ENCODE measurements at places on chromosomes 12 and 14.
A peak's percentile ranks its signal among the peaks of the same experiment; 100 is the strongest.

GRCh38 chr12:95424271-95424994 lies 49.5 kb upstream of the METAP2 start:
- DNase-seq = no peak

DNA sequence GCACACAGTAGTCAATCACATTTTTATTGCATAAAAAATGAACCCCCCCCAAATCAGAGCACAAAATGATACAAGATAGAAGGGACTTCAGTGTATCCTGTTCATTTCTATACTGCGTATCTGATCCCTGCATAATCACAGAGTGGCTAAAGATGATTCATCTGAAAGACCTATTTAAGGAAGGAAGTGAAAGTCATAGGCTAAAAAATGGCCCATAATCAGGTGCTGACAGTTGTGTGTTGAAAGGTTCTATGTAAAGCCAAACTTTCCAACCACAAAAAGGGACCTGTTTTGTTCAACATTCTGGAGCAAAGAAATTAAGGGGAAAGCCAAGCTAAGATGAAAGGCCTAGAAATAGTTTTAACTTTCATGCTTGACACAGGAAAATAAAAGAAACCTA lies 147.8 kb upstream of the ATP2B1 start:
- no peak for DNase-seq

DNA sequence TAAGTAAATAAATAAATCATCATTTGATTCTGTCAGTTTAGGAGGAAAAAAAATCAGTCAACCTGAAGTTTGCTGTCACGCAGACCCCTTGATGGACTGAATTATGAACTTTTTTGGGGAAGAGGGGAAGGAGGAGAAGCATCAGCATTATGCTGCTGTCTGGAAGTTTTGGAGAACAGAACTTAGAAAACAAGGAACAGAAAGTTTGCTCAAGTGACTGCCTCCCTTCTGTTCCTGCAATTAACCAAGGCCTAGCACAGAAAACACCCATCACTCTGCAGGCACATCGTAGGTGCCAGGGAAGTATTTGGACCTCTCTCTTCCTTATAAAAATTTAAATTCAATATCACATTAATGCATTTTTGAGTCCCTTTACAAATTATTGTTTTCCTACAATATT lies 283.8 kb downstream of the VRK1 start:
- no peak for DNase-seq

DNA sequence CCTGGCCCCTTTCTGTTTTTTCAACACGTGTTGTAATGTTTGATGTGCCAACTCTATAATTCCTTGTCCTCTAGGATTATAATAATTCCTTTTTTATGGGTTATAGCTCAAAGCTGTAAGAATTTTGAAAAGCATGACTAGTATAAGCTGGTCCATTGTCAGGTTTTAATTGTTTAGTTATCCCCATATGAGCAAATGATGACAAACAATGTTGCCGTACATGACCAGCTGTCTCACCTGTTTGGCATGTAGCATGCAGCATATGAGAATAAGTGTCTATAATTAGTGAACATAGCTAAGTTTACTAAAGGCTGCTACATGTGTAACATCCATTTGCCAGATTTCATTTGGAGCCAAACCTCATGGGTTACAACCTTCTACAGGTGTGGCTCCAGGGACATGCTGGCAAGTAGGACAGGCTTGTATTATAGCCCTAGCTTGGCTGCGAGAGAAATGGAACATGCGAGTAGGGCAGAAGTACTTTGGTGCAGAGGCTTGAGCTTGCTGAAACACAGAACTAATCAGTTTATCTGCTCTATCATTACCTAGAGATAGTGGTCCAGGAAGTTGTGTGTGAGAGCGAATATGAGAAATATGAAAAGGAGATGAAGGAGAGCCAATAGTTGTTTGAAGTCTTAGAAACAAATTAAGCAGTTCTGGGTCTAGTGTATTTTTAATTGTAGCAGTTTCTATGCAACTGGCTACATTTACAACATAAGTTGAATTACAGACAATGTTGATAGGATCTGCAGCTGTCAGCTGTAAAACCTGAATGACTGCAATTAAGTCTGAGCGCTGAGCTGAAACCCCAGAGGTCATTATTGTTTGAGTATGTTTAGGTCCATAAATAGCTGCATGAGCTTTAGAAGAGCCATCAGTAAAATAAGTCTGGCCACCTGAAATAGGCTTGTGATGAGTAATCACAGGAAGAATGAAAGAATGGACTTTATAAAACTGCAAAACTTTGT lies 22.6 kb upstream of the MAPKAPK5 start:
- DNase-seq = peak; percentile 20

- no peak for DNase-seq
Measured at GRCh38 chr12:89691659-89692058, 17.0 kb downstream of the ATP2B1 start.

DNA sequence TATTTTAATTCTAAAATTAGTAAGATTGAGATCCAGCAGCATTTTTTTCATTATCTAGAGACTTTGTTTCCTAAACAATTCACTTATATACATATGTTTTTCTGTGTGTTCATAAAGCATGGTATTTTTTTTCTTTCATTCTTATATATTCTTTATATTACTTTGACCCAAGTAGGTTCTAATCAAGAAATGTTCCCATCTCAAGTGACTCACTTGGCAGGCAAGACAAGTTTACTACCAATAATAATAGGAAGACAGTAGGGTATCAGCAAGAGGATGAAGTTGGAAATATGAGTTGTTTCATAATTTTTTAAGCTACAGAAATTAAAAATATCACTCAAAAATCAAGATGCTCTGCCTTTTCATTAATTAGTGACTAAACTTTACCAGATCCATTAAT lies 613.4 kb upstream of the ATP2B1 start:
- no peak for DNase-seq

DNA sequence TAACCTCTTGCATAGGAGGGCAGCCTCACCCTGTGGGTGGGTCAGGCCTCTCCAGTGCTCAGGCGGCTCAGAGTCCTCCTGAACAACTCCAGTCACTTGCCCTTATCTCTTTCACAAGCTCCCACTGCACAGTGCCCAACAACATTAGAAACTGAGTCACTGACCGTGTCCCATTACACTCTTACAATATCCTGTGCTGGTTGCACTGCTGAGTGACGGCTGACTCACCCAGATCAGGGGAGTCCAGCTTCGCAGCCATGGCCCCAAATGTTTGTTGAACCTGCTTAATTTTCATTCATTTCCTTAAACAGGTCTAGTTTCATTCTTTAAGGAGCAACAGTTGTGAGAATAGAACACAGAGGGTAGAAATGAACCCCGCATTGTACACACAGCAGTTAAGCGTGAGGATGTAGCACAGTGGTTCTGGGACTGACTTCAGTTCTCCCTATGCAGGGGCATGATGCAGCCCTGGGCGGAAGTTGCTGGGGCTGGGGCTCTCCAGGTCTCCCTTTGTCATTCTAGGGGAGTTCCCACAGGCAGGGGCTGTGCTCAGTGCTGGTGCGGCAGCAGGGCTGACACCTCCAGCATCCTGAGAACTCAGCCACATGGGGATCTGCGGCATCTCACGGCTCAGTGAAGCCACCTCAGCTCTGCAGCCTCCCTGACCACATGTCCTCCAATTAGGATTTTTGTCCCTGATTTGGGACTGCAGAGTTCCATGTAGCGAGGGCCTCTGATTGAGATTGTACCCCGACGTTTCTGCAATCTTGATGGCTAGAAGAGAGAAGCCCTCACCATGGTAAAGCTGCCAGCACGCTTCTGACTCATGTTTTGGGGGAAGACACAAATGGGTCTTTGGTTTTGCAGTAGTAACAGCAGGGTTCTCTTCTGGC lies 16.1 kb downstream of the GPR68 start:
- no peak for DNase-seq

GRCh38 chr12:30019366-30020140 lies 235.8 kb upstream of the TMTC1 start:
- DNase-seq = no peak

DNA sequence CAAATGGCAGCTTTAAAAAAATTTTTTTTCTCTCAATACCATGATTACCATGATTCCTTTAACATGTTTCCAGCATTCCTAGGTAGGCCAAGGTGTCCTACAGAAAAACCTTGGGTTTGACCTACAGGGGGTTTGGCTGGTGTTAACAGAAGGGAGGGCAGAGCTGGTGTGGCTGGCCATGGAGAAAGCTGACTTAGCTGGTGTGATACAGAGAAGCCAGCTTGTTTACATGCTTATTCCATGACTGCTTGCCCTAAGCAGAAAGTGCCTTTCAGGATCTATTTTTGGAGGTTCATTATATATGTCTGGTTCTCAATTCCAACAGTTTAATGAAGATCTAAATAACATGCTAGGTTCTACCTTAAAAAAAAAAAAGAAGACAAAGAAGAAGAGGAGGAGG lies 68.6 kb downstream of the EEA1 start:
- DNase-seq = no peak

DNA sequence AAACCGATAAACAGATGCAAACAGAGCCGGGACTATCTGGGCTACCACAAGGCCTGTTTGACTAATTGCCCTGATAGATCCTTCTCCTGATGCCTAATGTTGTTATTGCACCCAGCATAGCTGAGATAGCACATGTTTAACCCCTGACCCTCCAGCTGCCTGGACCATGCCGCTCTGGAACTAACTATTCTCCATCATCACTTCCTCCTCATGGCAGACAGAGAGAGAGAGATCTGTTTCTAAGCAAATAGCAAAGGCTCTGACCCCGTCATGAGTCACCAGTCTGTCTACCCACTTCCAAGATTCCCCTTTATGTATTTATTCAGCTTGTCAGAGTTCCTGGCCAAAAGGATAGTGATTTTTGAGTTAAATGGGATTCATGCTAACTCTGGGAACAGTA lies 58.2 kb upstream of the FLRT2 start:
- DNase-seq = peak; percentile 39

DNA sequence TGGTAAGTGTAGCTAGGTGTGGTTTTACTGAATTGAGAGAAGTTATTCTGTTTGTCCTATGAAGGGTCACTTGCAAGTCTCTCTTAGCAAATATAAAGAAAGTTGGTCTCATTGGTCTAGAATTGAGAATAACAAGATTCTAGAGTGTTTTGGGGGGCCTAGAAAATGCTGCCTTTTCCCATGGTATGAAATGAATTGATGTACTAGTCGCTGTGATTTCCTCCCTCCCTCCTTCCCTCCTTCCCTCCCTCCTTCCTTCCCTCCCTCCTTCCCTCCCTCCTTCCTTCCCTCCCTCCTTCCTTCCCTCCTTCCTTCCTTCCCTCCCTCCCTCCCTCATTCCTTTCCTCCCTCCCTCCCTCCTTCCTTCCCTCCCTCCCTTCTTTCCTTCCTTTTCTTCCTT lies 166.7 kb upstream of the RGS6 start:
- DNase-seq = no peak

DNA sequence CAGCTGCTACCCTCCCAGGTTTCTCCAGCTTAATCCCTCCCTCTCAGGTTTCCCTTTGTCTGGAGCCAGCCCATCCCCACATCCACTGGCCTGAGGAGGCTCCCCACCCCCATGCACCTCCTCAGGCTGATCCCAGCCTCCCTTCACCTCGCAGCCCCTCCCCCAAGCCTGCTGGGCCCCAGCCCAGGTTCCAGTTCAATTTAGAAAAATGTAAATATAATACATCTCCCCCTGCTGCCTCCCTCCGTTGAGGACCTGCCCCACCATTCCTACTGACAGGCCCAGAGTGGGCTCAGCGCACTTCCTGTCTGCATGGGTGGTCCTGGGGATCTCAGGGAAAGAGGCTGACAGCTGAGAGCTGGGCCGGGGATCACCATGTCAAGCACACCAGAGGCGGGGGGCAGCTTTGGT lies 155.8 kb downstream of the NTF3 start:
- DNase-seq = no peak

DNA sequence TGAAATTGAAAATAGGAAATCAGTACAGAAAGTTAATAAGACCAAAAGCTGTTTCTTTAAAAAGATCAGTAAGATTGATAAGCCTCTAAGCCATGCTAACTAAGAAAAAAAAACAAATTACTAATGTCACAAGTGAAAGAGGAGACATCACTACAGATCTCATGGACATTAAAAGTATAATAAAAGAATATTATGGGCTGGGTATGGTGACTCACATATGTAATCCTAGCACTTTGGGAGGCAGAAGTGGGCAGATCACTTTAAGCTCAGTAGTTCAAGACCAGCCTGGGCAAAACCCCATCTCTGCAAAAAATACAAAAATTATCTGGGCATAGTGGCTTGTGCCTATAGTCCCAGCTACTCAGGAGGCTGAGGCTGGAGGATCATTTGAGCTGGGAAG lies 30.5 kb downstream of the B4GALNT3 start:
- DNase-seq = no peak

DNA sequence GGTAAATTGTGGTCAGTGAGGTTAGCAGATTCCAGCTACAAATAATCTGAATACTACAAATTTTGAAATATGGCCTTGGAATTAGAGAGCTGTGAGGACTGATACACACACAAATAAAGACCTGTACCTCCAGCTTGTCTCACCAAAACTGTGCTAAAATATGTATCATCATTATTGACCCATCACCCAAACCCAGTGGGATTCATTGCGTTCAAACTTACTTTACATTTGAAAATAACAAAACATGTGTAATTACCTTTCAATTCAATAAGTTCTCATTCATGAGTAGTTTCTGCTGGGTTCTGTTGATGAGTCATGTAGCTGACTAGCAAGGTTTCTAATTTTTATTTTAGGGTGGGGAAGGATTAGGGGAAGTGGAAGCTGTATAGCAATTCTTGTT lies 170.9 kb downstream of the MSRB3 start:
- peak; percentile 6 for DNase-seq

DNA sequence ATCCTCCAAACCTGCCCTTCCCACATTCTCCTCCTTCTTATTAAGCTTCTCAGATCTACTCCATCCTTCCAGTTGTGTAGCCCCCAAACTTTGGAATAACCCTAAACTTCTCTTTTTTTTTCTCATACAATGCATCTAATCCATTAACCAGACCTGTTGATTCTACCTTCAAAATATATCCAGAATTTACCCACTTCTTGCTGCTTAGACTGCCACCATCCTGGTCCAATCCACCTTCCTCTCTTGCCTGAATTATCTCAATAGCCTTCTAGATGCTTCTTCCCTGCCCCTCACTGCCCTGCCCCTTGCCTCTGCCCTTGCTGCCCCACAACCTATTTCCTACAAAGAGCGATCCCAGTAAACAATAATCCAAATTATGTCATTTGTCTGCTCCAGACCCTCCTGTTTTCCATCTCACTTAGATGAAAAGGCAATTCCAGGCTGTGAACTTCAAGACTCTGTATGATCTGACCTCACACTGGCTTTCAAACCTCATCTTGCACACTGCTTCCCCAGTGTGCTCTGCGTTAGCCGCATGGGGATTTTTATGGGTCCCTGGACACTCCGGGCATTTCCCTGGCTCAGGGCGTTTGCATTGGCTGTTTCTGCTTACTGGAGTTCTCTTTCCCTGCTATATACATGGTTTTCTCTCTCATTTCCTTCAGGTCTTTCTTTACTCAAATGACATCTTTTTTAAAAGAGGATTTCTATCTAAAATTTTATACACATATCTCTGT lies 42.6 kb upstream of the HIF1A start:
- DNase-seq = no peak
